ENCODE measurements at places on chromosomes 2 and 18. TPM values are rescaled to one million over a fixed set of nuclear protein-coding genes. Genes with fewer than 3 reads are reported as not detected.

The PROC gene
- 325 TPM for total RNA-seq

The R3HDM1 gene
- 13.7 TPM for total RNA-seq

GRCh38 chr2:12202313-12203075 lies 456.1 kb downstream of the LPIN1 start:
- no peaks in the 10 kb centered on the region for H3K27me3 ChIP-seq
- no peaks in the 10 kb centered on the region for H3K4me1 ChIP-seq
- no peaks in the 10 kb centered on the region for H3K36me3 ChIP-seq
- no peak overlapping the region for H3K27ac ChIP-seq

- no peak overlapping the region for H3K4me3 ChIP-seq
- no peaks in the 10 kb centered on the region for H3K27me3 ChIP-seq
- H3K4me1 ChIP-seq = peaks cover 7% of the 10 kb centered on the region
Observed at GRCh38 chr2:20357638-20358389, 7.2 kb upstream of the PUM2 start.
